Large intestine (tissue), 12 donors: ENCODE measurements at places on chromosomes 1 and 21. TPM values are rescaled to one million over a fixed set of nuclear protein-coding genes. Genes with fewer than 3 reads are reported as not detected.

DNA sequence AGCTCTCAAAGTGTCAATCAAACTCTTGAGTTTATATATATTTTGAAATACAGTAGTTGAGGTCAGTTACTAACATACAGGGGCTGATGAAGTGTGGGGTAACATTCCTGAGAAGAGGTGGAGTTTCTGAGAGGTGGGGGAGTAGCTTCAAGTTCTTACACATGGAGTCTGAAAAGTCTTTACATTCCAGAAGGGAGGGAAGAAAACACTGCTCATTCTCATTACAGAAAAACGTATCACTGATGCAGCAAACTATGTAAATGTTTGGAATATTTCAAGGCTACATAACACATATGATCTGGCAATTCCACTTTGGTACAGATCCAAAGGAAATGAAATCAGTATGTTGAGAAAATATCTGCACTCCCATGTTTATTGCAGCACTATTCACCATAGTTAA lies 1065.8 kb upstream of the B3GALT2 start:
- DNase-seq, result no peak

DNA sequence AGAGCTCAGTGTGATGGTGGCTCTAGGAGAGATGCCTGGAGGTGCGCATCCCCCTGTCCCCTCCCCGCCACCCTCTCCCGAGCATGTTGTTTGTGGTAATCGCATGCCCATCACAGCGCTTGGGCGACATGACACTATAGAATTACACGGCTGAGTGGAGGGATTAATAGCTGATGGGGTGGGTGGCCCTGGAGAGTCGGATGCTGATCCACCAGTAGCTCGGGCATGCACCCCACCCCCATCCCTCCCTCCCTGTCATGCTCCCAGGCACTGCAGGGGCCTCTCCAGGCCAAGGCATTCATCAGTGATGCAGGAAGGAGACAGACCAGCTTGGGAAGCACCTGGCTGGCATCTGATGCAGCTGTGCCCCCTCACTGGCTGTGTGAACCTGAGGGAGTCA lies 159.0 kb upstream of the IGSF21 start:
- DNase-seq, result no peak

DNA sequence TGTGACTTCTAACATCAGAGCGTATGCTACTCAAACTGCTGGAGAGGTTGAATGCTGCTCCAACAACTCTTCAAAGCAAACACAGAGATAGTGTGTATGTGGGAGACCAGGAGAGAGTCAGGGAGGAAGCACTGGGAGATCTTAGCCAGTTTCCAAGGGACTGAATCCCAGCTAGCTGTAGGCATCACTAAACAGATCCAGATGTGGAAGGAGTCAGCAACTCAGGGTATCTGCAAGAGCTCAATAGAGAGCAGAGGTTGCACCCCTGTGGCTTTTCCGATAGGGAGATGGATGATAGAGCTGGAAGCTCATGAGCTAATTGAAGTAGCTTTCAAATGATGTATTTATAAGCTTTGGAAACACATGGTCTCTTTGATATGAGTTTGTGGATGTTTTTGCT lies 168.9 kb upstream of the HOOK1 start:
- no peak for DNase-seq

- DNase-seq, result no peak
These were observed 7.7 kb upstream of the SDC3 start for GRCh38 chr1:30916296-30916695.

DNA sequence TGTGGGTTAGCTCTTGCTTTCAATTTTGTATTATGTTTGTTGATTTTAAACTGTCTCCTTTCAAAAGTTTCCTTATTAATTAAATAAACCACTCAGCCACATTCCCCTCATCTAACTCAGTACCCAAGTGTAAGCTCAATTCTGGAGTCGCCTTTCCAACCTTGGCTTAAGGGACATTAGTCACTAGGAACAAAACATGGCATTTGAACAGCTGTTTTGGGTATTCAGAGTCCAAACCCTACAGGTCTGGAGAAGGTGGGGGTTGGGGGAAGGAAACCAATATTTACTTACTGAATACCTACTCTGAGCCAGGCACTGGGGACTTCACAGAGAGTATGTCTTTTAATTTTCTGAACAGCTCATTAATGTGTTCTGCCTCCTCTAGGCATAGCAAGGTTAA lies 117.2 kb upstream of the JUN start:
- peak; percentile 24 for DNase-seq

DNA sequence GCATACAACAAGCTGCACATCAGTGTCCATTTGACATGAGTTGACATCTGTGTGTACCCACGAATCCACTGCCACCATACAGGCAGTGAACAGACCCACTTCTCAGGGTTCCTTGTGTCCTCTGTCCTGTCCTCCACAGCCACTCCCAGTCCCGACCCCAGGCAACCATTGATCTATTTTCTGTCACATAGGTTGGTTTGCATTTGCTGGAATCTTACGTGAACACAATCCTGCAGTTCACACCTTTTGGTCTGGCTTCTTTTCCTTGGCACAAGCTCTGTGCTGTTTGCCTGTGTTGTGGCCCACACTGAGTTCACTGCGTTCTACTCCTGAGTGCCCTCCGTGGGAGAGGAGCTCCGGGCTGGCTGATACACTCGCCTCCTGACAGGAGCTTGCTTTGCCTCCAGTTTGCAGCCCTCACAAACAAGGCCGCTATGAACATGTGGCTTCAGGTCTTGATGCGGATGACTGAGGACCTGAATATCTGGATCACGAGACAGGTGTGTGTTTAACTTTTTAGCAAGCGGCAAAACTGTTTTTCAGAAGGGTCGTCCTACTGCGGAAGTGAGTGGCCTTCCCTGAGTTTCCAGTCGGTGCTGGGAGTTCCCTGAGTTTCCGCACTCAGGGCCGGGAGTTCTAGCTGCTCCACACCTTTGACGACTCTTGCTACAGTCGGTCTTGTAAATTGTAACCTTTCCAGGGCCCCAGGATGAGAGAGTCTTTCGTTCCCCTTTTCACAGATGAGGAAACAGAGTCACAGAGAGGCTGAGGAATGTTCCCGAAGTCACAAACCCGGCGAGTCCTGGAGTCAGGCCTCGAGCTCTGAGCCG lies 13.0 kb upstream of the COL18A1 start:
- no peak for DNase-seq

DNA sequence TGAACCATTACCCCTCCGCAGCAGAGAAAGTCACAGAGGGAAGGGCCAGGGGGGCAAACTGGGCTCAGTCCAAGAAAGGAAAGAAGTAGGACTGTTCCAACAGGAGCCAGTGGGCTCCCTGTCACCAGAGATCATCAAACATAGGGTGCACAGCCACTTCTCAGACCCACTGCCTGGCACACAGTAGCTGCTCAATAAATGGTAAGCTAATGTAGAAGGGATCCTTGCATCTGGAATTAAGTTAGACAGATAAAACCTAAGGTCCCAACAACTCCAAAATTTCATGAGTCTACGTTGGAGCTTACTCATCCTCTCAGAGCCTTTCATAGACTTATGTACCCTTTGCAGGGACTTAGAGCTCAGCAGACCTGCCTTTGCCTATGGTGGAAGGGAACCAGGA lies 3.5 kb downstream of the BLACAT1 start:
- DNase-seq, result no peak

DNA sequence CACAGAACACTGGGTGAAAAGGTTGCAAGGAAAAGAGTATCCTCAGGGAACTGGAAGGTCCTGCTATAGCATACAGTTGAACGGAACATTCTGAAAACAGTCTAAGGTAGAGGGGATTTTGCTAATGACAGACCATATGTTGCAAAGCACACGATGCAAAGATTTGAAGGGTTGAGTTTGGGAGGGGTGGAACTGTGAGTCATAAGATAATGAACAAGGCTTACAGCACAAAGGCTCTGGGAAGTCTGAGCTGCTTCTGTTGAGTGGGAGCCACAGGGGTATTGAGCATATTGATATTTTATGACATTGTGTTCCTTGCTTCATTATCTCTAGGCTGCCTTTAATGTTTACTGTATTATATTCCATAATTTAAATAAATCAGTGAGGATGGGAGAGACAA lies 104.9 kb downstream of the PLPPR4 start:
- DNase-seq, result no peak

DNA sequence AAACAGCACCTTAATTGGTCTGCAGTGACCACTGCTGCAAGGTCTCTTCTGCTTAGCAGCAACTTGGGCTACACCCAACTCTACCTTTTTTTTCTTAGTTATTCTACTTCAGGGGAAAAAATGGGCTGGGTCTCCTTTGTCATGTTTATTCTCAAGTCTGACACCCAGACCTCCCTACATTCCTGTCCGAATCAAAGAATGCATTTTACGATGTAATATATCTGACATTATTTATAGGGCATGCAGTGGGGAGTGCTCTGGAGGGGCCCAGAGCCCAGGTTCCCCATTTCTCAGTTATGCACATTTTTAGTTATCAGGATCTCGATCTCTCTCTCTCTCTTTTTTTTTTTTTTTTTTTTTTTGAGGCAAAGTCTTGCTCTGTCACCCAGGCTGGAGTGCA lies 50.5 kb downstream of the OPTC start:
- DNase-seq, result no peak

GRCh38 chr1:27873671-27874384 lies 1.5 kb downstream of the THEMIS2 start:
- DNase-seq, result no peak

GRCh38 chr1:109687641-109688499 lies at the start of gene GSTM1:
Gene GSTM1 (plus strand): TSS chr1:109687817. CDS start chr1:109687874, 57 bp downstream.
- peak; percentile 79 for DNase-seq

- DNase-seq, result no peak
These were observed 401 bp downstream of the WNT9A start for GRCh38 chr1:227947386-227947675.

- no peak for DNase-seq
These were observed 22.4 kb downstream of the PTAFR start for GRCh38 chr1:28154078-28154594.

DNA sequence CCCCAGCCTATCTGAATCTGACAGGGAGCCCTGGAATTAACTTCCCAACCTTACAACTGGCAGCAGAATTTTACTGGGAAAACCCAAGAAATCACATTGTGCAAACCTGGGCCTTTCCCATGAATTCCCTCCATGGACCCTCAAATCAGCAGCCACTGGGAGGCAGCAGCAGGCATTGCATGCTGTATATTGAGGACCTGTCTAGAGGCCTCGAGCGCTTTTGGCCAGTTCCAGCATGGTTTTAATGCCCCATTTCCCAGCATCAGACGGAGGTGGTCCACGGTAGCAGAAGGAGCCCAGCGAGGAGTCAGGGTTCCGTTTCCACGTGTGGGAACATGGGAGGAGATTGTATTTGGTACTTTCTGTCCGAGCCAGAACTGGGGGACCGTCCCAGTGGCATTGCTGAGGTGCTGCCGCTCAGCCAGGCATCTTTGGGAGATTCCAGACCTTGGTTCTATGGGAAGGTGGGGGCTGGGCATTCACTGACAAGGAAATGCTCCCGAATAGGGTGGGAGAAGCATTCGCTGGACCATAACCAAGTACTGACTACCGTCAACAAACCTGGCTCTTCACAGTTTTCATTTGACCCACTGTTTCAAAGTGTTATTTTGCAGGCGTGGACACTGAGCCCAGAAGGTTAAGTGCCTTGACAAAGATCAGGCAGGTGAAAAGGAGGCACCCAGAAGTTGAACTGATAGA lies 15.9 kb downstream of the BMP8A start:
- DNase-seq, result no peak

- DNase-seq, result no peak
These were observed 251.6 kb upstream of the DUSP10 start for GRCh38 chr1:221993444-221993948.

GRCh38 chr1:75539230-75540116 lies 71.4 kb downstream of the SLC44A5 start:
- DNase-seq, result peak; percentile 66

DNA sequence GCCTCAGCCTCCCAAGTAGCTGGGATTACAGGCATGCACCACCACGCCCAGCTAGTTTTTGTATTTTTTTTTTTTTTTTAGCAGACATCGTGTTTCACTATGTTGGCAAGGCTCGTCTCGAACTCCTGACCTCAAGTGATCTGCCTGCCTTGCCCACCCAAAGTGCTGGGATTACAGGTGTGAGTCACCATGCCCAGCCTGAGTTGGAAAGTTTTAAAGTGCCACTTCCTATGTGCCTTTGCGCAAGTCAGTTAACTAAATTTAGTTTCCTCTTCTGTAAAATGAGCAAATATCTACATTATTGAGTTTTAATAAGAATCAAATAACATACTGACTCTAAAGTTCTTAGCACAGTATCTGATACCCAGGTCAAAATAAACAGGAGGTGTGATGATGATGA lies 12.4 kb downstream of the SLC19A2 start:
- DNase-seq, result no peak

GRCh38 chr1:154714052-154714623 lies 106.2 kb upstream of the ADAR start:
- no peak for DNase-seq

- no peak for DNase-seq
These were observed 597.6 kb downstream of the ADGRL2 start for GRCh38 chr1:82398357-82398756.

DNA sequence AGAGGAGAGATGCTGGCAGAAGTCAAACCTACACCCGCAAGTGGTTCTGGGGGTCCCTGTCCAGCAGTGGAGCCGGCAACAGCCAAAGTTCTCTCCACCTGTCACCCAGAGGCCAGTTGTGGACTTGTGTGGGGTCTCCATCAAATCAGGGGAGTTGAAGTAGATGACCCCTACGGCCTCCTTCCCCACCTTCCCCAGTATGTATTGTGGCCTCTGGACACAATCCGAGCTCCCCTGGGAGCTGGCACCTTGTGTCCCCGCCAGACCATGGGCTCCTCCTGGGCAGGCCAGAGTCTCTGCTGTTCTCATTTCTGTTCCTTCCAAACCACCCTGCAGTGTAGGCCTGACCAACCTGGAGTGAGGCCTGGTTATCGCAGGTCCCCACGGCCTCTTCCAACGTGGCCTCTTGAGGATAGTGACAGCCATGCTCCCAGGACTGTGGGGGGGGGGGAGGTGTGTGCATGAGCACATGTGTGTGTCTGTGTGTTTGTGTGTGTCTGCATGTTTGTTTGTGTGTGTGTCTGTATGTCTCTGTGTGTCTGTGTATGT lies 246.4 kb downstream of the MATN1 start:
- no peak for DNase-seq

- DNase-seq, result no peak
These were observed 64.8 kb downstream of the TSEN15 start for GRCh38 chr1:184116287-184116686.

Gene HMCN1
- 4.2 TPM for polyA plus RNA-seq

Gene BMP8B
- 8.1 TPM for polyA plus RNA-seq

Gene ALX3
- polyA plus RNA-seq, result not detected

Gene FAM177B
- 5.5 TPM for polyA plus RNA-seq

Gene CYP4A11
- 0.13 TPM for polyA plus RNA-seq

Gene TRPM2
- 2.2 TPM for polyA plus RNA-seq

Gene RSPO1
- 2.2 TPM for polyA plus RNA-seq

Gene TBCE
- 28.8 TPM for polyA plus RNA-seq

Gene OR10J5
- 0.07 TPM for polyA plus RNA-seq
